ENCODE measurements at places on chromosomes 6 and 20.

DNA sequence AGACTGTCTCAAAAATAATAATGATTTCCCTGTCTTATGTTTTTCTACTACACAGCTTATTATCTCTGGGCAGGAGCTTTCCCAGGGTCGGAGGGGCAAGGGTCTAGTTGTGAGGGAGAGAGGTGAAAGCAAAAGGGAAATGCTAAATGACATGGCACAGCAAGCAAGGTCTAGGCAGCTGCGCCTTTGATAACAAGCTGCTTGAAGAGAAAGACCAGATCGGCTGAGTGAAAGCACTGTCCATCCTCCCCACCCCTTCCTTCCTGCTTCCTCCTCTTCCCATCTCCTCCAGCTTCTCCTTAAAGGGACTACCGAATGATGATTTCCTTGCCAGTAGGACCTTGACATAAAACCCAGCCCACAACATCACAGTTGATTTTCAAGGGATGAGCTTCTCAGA, 158.1 kb upstream of the AKAP12 start:
- DNase-seq: no peak

GRCh38 chr20:45873409-45874103, 7.5 kb upstream of the ZSWIM1 start:
- no peak for DNase-seq

GRCh38 chr6:107129370-107129925, 14.1 kb upstream of the BEND3 start:
- no peak for DNase-seq

DNA sequence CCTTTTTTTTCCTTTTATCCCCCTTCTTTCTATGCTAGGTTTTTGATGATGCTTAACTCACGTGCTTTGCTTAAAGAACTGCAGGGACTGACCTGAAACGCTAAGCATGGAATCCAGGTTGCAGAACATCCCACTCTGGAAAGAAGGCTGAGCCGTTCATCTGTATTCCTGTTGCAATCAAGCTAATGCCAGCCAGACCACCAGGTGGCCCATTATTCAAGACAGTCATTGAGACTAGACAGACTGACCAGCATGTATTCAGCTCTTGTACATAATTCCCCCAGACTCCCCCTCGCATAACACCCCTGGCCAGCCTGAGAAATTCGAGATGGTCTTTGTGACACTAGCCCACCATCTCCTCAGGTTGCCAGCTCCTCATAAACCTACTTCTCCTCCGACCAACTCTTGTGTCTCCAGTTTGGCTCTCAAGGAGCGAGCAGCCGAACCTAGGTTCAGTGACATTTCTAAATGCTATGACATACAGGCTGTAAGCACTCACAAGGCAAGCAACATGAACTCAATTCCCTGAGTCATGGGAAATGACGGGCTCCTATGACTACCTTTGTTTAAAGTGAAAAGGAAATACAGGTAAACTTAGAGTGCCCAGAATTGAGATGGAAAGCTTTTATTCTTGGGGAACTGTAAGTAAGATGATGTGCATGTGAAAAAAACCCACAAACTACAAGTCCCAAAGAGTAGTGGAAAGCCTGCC, 309.3 kb upstream of the CDYL start:
- no peak for DNase-seq

DNA sequence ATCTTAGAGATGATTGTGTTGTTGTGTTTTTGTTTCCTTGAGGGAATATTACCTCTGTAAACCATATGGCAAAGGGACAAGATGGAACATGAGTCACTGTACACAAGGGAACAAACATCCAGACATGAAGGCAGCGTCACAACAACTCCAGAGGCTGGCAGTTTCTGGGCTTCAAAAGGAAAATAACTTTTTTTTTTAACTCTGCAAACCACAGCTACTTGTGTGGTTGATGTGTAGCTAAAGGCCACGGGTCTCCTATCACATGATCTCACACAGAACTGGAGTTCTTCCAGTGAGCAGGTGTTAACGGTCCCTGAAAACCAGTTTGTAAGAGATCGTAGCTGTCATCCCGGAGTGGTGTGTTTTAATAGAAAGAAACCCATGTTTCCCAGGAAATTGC, 33.2 kb upstream of the HBS1L start:
- no peak for DNase-seq

DNA sequence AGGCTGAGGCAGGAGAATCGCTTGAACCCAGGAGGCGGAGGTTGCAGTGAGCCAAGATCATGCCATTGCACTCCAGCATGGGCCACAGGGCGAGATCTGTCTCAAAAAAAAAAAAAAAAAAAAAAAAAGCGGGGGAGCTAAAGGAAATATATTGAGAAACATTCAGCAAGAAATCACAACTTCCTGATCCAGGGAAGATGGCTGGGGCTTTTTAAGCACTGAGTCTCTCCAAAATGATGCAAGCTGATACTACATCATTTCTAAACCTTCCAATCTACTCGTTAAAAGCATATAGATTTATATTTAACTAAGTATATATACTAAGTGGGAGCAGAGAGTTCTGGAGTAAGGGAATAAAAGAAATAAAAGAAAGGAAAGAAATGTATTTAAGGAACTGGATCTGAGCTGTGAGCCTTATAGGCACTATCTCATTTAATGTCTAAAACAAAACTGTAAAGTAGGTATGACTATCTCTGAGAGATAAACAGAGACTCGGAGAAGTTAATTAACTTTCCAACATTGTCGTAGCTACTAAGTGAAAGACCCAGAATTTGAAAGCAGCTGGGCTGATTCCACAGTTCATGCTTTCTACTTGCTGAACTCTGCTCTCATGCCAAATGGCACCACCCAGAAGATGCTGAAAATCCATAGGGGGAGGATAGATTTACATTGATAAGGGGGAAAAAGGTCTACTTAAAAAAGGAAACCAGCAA, 215.0 kb upstream of the MARCKS start:
- no peak for DNase-seq

- no peak for DNase-seq
Observed at GRCh38 chr20:62305149-62305764, 2.5 kb downstream of the ADRM1 start.

- DNase-seq: no peak
Observed at GRCh38 chr6:107735906-107736635, 88.0 kb downstream of the SCML4 start.

DNA sequence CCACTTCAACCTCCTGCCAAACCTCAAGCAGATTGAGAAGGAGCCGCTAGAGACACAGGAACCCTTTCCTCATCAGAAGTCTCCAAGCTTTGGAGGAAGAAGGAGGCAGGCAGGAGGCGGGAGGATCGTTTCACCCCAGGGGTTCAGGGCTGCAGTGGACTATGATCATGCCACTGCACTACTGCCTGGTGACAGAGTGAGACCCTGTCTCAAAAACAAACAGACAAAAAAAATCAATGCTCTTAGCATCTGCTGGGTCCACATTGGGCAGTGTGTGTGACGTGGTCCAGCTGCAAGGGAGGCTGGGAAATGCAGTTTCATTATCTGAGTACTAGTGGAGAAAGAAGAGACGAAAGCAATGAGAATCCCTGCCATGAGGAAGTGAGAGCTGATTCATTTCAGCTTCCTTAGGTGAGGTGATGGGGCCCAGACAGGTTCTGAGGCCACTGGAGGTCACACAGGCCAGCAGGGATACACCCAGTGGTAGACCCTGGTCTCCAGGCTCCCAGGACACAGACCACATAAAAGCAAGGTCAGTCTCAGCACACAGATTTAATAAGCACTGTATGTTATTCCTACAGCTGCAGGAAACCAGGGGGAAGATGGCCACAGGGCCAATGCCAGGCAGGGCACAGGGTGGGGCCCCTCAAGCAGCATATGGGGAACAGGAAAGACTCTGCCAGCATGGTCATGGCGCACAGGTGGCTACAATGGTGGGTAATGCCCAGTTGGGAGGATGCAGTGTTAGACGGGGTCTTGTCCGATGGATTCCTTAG, 4.3 kb downstream of the GFRA4 start:
- peak; percentile 29 for DNase-seq

GRCh38 chr6:117906958-117907600, at the start of gene SLC35F1:
Gene SLC35F1, plus strand, starts transcription at chr6:117907264.
- DNase-seq: no peak

DNA sequence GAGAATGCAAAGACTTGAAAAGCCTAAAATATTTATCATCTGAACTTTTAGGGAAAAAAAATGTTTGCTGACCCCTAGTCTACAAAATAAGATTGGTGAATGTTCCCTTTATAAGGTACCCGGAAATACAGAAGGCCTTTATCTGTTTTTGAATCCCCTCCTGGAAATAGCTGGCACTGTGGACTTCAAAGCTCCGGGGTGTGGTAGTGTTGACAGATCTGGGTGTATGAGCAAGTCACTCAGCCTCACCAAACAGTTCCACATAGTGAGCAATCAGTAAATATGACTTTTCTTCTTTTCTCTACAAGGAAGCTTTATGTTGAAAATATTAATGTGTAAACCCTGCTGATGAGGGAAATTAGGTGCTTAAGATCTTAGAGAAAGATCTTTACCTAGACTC, 29.2 kb upstream of the HTR1B start:
- no peak for DNase-seq

DNA sequence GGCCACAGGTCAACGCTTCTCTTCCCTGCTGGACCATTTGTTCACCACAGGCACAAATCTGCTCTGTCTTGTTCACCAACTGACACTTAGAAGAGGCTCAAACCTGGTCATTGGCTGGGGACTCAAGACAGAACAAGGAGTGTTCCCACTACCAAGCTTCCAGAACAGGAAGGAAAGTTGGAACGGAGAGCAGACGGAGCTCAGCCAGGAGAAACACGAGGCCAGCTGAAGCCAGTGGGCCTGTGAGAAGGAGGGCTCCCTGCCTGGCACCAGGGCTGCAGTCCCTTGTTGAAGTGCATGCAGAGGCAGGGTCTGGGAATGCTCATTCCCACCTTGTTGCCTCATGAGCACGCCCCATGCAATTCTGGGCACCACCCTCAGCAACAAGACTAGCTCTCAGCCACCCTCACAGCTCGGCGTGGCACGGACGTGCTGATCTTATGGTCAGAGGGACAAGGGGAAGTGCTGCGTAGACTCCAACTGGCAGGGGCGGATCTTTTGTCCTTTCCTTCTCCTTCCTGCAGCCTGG, 236.6 kb upstream of the QKI start:
- no peak for DNase-seq

GRCh38 chr6:97438011-97438671, 155.1 kb upstream of the MMS22L start:
- no peak for DNase-seq

All from suprapubic skin (tissue), 4 donors.